ENCODE measurements at places on chromosomes 7 and 10. TPM values are rescaled to one million over a fixed set of nuclear protein-coding genes. Genes with fewer than 3 reads are reported as not detected.

C10orf53 gene
- not detected for total RNA-seq

C7orf33 gene
- not detected for total RNA-seq

HMX2 gene
- not detected for total RNA-seq

GRCh38 chr10:31808258-31809218 lies 120.1 kb downstream of the ARHGAP12 start:
- DNase-seq: no peak

DNA sequence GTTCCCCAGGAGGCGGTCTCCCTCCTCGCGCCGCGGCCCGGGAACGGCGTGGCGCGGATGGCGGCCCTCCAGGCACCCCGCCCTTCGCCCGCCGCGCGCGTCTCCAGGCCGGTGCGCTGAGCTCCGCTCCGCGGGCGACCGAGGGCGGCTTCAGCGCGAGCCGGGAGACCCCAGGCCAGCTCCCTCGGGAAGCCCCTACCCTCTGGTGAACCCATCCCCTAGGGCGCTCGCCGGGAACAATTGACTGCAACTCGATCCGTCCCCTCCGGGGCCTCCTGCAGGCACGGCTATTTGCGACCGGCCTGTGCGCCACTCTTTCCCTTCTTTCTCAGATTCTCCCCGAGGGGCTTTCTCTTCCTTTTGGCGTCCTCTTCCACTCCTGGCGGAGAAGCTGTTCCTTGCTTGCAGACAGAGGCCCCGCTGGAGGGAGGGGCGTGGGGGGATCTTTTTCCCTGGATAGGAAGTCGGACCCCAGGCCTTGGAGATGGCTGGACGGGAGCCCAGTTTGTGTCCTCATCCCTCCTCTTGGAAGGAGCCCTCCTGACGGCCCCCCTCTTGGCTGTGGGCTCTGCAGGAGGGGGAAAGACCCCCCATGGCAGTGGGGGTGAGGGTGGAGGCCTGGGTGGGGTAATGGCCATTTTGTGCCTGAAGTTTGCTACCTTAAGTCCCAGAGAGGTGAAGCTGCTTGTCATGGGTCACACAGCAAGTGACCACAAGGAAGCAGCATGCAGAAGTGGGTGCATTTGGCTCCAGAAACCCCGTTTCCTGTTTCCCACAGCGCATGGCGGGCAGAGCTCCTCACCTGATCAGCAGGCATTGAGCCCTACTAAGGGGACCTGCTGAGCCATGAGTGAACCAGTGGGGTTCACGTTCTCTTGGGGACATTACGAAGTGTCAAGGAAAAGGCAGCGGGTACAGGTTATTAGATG lies 171.2 kb upstream of the TNRC18 start:
- no peak for DNase-seq

- DNase-seq: peak; percentile 35
Observed at GRCh38 chr7:79820387-79820786, 314.2 kb upstream of the GNAI1 start.

- DNase-seq: no peak
Observed at GRCh38 chr10:11975795-11976194, 66.8 kb downstream of the UPF2 start.

DNA sequence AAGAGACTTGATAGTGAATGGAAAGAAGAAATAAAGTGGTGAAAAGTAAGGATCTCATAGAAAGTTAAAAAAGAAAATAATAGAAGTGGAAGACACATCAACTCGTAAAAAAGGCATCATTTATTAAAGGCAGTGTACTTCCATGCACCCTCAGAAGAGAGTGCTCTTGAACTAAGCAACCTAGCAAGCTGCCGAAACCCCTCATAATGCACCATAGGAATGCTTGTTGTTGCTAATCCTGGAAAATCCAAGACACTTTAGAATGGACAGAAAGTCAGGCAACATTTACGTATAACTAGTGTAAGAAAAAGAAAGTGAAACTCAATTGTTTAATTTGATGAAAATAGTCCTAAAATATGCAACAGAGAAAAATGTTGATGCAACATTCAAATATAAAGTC lies 12.8 kb downstream of the TFPI2 start:
- DNase-seq: no peak

DNA sequence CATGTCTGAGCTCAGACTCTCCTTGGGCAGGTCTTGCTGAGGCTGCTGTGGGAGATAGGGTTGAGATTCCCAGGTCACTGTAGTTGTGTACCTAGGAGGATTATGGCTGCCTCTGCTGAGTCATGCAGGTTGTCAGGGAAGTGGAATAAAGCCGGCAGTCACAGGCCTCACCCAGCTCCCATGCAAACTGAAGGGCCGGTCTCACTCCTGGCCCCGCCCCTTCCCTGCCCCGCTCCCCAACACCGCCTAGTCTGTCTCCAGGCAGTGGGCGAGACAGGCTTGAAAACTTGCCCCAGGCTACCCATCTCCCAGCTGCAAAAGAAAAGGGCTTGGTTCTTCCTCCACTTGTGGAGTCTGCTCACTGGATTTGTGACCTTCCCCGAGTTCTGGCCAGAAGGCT lies 41.6 kb upstream of the SDHAF3 start:
- no peak for DNase-seq

- DNase-seq: no peak
Observed at GRCh38 chr10:12179606-12180170, 16.0 kb downstream of the NUDT5 start.

DNA sequence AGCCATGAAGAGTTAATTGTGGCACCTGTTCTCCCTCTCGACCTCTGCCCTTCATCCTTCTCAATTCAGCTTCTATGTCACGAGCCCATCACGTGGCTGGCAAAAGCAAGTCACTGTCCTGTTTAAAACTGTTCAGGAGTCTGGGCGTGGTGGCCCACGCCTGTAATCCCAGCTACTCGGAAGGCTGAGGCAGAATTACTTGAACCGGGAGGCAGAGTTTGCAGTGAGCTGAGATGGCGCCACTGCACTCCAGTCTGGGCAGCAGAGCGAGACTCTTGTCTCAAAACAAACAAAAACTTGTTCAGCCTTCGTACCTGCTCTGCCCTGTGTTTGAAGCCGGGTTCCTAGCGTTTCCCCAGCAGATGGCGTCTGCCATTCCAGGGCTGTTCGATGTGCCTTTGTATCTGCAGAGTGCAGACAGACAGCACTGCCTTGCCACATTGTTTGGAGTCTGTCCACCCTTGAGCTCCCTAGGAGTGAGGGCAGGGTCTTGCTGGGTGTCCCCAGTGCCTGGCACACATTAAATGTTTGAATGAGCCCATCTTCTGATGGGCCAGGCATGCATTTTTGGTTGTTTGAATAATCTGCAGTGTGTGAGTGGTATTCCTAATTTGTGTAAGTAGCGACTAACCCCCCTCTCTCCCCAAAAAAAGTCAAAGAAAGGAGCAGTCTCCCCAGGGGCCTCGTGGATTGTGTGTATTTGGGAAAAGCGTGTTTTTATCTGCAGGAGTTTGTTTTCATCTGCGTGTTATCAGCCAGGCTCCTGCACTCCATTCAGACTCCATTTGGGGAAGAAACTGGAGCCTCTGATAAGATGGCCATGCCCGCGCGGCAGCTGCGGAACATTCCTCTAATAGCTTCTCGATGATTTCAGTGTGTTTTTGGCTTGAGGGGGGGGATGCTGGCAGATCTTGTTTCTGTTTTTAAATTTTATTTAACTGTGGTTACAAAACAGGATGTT lies 61.2 kb downstream of the DNAJB6 start:
- DNase-seq: no peak

GRCh38 chr7:147062897-147063296 lies 946.3 kb downstream of the CNTNAP2 start:
- DNase-seq: no peak

- DNase-seq: no peak
Observed at GRCh38 chr10:6583447-6583846, 3.4 kb upstream of the PRKCQ start.

- DNase-seq: no peak
Observed at GRCh38 chr10:71443676-71444075, 47.0 kb downstream of the CDH23 start.

DNA sequence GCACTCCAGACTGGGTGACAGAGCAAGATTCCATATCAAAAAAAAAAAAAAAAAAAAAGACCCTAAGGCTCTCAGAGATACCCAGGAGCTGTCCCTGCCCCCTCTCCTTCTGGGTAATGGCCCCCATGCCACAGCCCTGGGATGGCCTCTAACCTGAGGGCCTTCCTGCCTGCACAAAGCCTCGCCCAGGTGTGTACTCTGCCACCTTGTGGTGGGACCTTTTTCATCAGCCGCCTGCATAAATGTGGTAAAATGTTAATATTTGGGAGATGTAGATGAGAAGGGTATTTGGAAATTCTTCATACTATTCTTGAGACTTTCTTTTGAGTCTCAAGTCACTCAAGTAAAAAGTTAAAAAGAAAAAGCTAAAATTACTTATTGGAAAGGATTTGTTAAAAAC lies 46.3 kb upstream of the RNF216 start:
- DNase-seq: peak; percentile 40

- DNase-seq: no peak
Observed at GRCh38 chr7:137324796-137325696, 18.5 kb downstream of the PTN start.

DNA sequence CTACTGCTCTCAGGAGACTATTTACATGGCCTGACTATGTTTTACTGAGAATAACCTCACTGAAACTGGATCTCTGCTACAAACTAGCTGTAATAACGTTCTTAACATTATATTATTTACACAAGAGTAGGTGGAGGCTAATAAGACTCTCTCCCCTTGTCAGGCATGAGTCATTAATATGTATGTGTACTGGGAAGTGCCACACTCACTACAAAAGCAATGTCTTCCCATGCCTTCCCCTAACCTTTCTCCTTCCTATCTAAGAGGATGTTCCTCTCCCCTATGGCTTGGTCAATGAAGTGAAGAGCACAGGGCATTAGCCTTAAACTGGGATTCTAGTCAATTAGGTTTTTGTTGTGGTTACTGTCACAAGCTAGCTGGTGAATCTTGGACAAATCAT lies 147.9 kb downstream of the DGKB start:
- DNase-seq: no peak
